ENCODE measurements at places on chromosomes 1 and 21. TPM values are rescaled to one million over a fixed set of nuclear protein-coding genes. Genes with fewer than 3 reads are reported as not detected.
A peak's percentile ranks its signal among the peaks of the same experiment; 100 is the strongest.

Gene PADI3
- total RNA-seq = 0.93 TPM

- DNase-seq = peak; percentile 51
Observed at GRCh38 chr1:201888282-201889089, at the start of gene SHISA4. SHISA4 (plus strand) TSS chr1:201888898; CDS start chr1:201888995, 97 bp downstream.

DNA sequence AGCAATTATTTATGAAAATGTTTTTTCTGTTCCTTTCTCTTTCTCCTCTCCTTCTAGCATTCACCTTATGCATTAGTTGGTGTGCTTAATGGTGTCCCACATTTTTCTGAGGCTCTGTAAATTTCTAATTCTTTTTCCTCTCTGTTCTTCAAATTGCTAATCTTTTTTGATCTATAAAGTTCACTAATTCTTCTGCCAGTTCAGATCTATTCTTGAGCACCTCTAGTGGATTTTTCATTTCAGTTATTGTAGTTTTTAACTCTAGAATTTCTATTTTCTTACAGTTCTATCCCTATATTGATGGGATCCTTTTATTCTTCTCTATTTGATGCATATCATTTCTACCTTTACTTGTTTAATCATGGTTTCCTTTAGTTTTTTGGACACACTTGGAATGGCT lies 22.4 kb downstream of the CFAP57 start:
- DNase-seq = no peak

DNA sequence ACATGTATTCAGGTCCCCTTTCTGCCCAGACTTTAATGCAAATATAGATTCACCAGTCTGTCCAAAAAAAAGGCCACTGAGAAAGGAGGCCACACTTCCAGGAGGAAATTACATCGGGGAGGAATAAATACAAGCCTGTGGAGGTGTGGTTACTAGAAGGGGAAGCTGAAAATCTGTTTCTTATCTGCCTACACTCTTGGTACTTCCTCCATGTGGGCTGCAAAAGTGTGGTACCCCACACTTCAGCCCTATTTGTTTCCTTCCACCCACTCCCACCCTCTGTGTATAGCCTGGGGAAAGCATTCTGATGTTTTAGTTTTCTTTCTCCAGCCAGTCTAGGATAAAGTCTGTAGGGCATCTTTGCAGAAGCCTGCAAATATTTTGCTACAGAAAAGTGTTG lies 38.4 kb downstream of the UTP25 start:
- DNase-seq = no peak

Gene TPTE
- total RNA-seq = not detected

Gene VANGL2
- 1.1 TPM for total RNA-seq

Gene HCRTR1
- total RNA-seq = not detected

Gene KCNK1
- total RNA-seq = 28.4 TPM

Gene CD52
- 2.0 TPM for total RNA-seq

DNA sequence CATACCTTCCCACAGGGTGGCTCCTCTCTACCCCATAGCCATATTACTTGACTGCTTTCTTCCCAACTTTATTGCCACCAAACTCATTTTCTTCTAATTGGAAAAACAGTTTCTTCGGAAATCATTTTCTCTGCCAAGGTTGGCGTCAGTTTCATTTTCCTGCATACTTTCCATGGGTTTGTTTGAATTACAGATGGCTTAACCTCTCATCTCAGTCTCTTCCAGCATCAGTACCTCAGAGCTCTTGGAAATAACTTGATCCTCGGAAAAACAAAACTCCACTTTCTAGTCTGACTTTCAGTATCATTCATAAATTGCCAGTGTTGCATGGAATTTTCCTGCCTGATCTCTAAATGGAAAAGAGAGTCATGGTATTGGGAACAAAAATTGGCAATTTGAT lies 20.3 kb upstream of the PRDM2 start:
- DNase-seq = no peak

Gene SIM2
- 23.9 TPM for total RNA-seq

GRCh38 chr1:95653618-95654017 lies 419.6 kb downstream of the RWDD3 start:
- no peak for DNase-seq

Gene TAS1R1
- not detected for total RNA-seq

DNA sequence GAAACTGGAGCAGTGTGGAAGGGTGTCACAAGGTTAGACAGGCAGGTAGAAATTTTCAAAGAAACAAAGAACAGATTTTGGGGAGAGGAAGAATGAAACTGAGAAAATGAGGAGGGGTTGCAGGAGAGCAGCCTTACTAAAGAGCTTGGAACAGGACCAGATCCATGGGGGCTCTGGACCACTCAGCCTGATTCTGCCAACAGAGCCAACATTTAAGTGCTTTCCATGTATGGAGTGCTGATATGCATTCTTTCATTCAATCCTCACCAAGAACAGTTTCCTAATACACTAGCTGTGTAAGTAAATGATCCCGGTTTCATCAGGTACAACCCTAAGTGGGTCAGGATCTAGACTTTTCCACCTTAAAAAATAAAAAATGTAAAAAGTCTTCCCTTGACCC lies 16.2 kb downstream of the LPGAT1 start:
- no peak for DNase-seq

Gene SH3D21
- 9.3 TPM for total RNA-seq

DNA sequence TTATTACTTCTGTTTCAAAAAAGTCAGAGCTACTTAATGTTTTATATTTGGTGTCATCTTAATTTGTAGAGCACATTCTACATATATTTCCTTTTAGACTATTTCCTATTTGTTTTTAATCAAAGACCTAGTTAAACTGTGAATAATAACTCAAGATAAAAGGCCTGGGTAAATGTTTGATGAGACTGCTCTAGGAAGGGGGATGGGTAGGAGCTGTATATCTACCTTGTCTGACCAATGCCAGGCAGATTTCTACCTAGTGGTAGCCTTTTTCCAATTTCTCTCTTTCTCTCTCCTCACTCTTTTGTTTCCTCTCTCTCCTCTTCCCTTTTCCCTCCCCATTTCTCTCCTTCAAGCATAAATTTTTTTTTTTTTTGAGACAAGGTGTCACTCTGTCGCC lies 31.9 kb upstream of the IVNS1ABP start:
- DNase-seq = no peak

DNA sequence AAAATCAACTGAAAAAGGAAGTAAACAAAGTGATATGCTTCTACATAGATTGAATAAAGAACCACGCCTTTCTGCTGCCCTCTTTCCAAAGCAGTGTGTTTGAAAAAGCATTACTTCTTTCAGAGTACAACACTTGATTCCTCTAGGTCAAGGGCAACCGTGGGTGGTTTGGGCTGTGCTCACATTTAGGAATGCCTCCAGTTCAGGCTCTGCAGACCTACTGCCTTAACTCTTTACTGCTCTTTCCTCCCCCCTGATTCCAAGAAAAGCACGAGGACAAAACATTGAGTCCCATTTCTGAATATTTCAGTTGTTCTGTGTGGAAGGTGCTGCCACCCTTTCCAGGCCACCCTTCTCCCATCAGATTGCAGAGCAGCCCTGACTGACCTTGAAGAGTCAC lies 45.2 kb downstream of the ADAMTS1 start:
- no peak for DNase-seq

Gene SRGAP2C
- total RNA-seq = 21.3 TPM

GRCh38 chr1:165631342-165632151 lies 513 bp downstream of the MGST3 start:
- peak; percentile 65 for DNase-seq

Gene FAM151A
- not detected for total RNA-seq

DNA sequence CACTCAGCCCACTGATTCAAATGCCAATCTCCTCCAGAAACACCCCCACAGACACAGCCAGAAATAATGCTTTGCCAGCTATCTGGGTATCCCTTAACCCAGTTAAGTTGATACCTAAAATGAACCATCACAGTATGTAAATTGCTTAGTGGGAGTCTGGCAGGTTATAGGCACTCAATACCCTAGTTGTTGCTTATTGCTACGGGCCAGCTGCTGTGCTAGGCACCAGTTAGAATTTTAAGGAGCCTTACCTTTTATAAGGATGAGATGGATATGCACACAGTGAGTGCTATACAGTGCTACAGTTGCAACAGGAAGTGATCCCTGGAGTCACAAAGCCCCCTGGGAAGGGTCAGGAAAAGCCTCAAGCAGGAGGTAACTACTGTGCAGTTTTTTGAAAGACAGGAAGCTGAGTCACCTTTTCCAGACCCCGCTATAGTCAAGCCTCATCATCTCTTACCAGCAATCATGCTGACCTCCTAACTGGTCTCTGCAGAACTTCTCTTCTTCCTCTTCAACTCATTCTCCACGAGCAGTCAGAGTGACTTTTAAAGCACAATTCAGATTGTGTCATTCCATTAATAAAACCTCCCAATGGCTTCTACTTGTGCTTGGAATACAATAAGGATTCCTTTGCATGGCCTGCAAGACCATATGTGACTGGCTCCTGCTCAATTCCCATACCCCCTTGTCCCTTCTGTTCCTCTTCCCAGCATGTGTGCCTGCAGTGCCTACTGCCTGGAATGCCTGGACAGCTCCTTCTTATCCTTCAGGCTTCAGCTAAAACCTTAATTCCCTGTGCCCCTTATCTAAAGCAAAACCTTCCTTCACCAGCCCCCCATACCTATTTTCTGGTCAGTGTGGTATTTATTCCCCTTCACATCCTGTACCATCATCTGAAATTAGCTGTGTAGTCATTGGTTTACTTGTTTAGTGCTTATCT lies 10.4 kb upstream of the TLR5 start:
- DNase-seq = no peak

GRCh38 chr1:15425958-15426357 lies 12.3 kb upstream of the CTRC start:
- no peak for DNase-seq

- DNase-seq = no peak
Observed at GRCh38 chr1:22864886-22865285, 107.8 kb downstream of the LACTBL1 start.

Gene TRNP1
- 76.9 TPM for total RNA-seq

Gene ESRRG
- total RNA-seq = not detected

Gene TTC22
- 1.8 TPM for total RNA-seq

All from HCT116 (cell line).